ENCODE measurements at places on chromosomes 7 and 10. TPM values are rescaled to one million over a fixed set of nuclear protein-coding genes. Genes with fewer than 3 reads are reported as not detected.

GRCh38 chr7:143485094-143485493 lies 7.4 kb downstream of the TAS2R41 start:
- DNase-seq: no peak
- no peak overlapping the region for H3K27ac ChIP-seq
- no peaks in the 10 kb centered on the region for H3K36me3 ChIP-seq
- no peaks in the 10 kb centered on the region for H3K27me3 ChIP-seq
- no peaks in the 10 kb centered on the region for H3K4me1 ChIP-seq

DNA sequence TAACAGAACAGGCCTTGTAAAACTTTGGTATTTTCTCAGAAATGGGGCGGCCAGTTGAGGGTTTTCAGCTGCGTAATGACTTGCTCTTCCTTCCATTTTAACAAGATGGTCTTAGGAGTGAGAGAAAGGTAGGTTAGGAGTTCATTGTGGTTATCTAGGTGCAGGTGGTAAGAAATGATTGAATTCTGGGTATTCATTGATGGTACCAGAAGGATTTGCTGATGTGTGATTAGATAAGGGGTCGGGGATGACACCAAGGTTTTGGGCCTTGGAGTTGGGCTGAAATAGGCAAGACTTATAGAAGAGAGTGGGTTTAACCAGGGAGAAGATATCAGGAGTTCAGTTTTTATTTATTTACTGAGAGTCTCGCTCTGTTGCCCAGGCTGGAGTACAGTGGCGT lies 2.6 kb downstream of the MDH2 start:
- H3K36me3 ChIP-seq: peaks cover 30% of the 10 kb centered on the region
- peaks cover 18% of the 10 kb centered on the region for H3K4me1 ChIP-seq
- DNase-seq: no peak
- H3K4me3 ChIP-seq: peak overlapping the region; percentile 96

- DNase-seq: peak; percentile 51
- peaks cover 59% of the 10 kb centered on the region for H3K4me1 ChIP-seq
- H3K36me3 ChIP-seq: no peaks in the 10 kb centered on the region
- H3K27me3 ChIP-seq: no peaks in the 10 kb centered on the region
Measured at GRCh38 chr10:71773221-71773971, at the start of gene VSIR. Gene VSIR (minus strand): TSS chr10:71773520. CDS start chr10:71773439, 81 bp downstream.

- DNase-seq: no peak
- H3K36me3 ChIP-seq: no peaks in the 10 kb centered on the region
- H3K27ac ChIP-seq: no peak overlapping the region
- no peaks in the 10 kb centered on the region for H3K27me3 ChIP-seq
- H3K4me3 ChIP-seq: no peak overlapping the region
Measured at GRCh38 chr7:66871076-66871475, 49.9 kb upstream of the TMEM248 start.

DNA sequence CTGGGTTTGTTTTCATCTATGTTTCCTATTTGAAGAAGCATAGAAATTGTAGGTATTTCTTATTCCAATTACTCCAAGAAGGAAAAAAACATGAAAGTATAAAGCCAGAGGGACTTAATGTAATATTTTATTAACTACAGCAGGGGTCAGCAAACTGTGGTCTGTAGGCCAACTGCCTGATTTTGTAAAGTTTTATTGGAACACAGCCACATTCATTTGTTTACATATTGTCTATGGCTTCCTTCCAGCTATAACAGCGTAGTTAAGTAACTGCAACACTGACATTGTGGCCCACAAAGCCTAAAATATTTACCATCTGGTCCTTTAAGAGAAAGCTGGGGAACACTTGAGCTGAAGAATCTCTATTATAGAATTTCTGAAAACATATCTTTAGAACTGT lies 306.2 kb downstream of the BICC1 start:
- H3K27ac ChIP-seq: no peak overlapping the region
- H3K4me3 ChIP-seq: no peak overlapping the region
- no peaks in the 10 kb centered on the region for H3K27me3 ChIP-seq

DNA sequence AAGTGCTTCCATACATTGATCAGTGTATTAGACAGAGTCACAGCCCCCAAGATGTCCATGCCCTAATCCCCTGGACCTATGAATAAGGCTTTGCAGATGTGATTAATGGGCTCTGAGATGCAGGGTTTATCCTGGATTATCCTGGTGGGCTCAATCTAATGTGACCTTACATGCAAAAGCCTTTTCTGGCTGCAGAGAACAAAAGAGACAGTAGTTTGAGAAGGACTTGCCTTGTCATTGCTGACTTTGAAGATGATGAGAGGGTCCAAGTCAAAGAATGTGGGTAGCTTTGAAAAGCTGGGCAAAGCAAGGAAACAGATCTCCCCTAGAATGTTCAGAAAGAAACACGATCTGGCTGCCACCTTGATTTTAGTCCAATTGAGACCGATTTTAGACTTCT lies 238.7 kb downstream of the CCSER2 start:
- H3K36me3 ChIP-seq: no peaks in the 10 kb centered on the region
- H3K4me1 ChIP-seq: peaks cover 3% of the 10 kb centered on the region
- H3K4me3 ChIP-seq: no peak overlapping the region
- H3K27ac ChIP-seq: no peak overlapping the region
- no peak for DNase-seq

- no peak for DNase-seq
- H3K36me3 ChIP-seq: no peaks in the 10 kb centered on the region
- H3K4me1 ChIP-seq: no peaks in the 10 kb centered on the region
- peaks cover 2% of the 10 kb centered on the region for H3K27me3 ChIP-seq
- H3K4me3 ChIP-seq: no peak overlapping the region
Measured at GRCh38 chr10:14474656-14475055, 143.9 kb upstream of the FRMD4A start.

GRCh38 chr10:129896860-129897200 lies 67.2 kb downstream of the EBF3 start:
- no peak for DNase-seq
- H3K27me3 ChIP-seq: no peaks in the 10 kb centered on the region
- no peak overlapping the region for H3K4me3 ChIP-seq

GRCh38 chr10:103763374-103764202 lies 91.8 kb downstream of the SH3PXD2A start:
- H3K36me3 ChIP-seq: no peaks in the 10 kb centered on the region
- DNase-seq: no peak
- no peak overlapping the region for H3K27ac ChIP-seq
- no peaks in the 10 kb centered on the region for H3K27me3 ChIP-seq
- no peak overlapping the region for H3K4me3 ChIP-seq

- no peak overlapping the region for H3K4me3 ChIP-seq
- no peaks in the 10 kb centered on the region for H3K36me3 ChIP-seq
- H3K27me3 ChIP-seq: no peaks in the 10 kb centered on the region
- H3K4me1 ChIP-seq: peaks cover 35% of the 10 kb centered on the region
- DNase-seq: no peak
- no peak overlapping the region for H3K27ac ChIP-seq
Measured at GRCh38 chr10:124039483-124040013, 53.9 kb downstream of the CHST15 start.

DNA sequence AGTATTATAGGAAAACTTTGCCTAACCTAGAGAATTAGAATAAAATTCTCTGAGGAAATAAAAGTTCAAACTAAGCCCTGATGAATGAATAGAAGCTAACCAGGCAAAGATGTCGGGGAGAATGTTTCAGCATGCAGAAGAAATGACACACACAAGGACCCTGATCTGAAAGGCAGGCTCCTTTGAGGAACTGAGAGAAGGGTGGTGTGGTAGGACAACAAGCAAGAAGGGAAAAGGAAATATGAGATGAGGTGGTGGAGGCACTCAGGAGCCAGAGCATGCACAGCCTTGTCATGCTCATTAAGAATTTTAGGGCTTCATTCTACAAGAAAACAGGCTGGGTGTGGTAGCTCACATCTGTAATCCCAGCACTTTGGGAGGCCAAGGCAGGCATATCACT lies 90.6 kb downstream of the ARHGAP12 start:
- H3K27ac ChIP-seq: no peak overlapping the region
- H3K4me1 ChIP-seq: no peaks in the 10 kb centered on the region
- no peaks in the 10 kb centered on the region for H3K36me3 ChIP-seq
- no peak overlapping the region for H3K4me3 ChIP-seq
- no peaks in the 10 kb centered on the region for H3K27me3 ChIP-seq

- H3K27ac ChIP-seq: no peak within 1 kb of the TSS
- H3K27me3 ChIP-seq: no peaks in the 10 kb centered on the region
- H3K4me1 ChIP-seq: no peaks in the 10 kb centered on the region
- no peaks in the 10 kb centered on the region for H3K36me3 ChIP-seq
- no peak for DNase-seq
Measured at GRCh38 chr7:95324431-95324830, at the start of gene PON1. Gene PON1 (minus strand): TSS chr7:95324532. CDS start chr7:95324475, 57 bp downstream.

- no peak for DNase-seq
- H3K27ac ChIP-seq: no peak overlapping the region
- H3K36me3 ChIP-seq: no peaks in the 10 kb centered on the region
- no peaks in the 10 kb centered on the region for H3K4me1 ChIP-seq
- no peak overlapping the region for H3K4me3 ChIP-seq
Measured at GRCh38 chr7:131781-132482, 60.4 kb upstream of the FAM20C start.

DNA sequence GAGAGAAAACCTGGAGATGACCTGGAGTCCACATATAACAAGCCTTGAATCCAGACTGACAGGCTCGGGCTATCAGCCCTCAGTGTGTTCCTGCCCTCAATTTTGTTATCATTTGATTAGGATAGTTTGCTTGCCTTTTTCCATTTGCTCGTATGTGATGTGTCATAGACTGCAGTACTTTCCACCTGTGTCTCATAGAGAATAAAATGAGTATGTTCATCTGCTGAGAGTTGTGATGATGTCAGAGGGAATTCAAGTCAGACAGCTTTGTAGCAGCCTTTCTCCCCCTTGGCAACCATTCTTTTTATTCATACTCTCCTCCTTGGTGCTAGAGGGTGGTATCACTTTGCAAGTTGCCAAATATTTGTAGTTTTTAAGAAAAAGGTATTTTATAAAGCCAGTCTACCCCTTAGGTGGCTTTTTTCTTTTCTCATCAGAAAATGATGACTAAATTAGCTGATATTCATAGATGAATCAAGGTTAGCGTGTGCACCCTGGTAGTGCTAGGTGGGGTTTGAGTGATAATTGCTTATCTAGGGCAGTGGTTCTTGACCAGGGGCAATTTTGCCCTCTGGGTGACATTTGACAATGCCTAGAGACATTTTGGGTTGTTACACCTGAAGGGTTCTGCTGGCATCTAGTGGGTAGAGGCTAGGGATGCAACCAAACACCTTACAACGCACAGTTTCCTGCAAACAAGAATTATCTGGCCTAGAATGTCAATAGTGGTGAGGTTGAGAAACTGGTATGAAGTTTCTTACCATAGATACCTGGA lies 5.4 kb downstream of the SGPL1 start:
- no peaks in the 10 kb centered on the region for H3K4me1 ChIP-seq
- H3K4me3 ChIP-seq: no peak overlapping the region
- DNase-seq: no peak
- H3K27me3 ChIP-seq: no peaks in the 10 kb centered on the region

- no peaks in the 10 kb centered on the region for H3K36me3 ChIP-seq
- H3K27me3 ChIP-seq: no peaks in the 10 kb centered on the region
- DNase-seq: no peak
- peak overlapping the region; percentile 83 for H3K27ac ChIP-seq
- H3K4me3 ChIP-seq: peak overlapping the region; percentile 83
- H3K4me1 ChIP-seq: peaks cover 11% of the 10 kb centered on the region
Measured at GRCh38 chr7:30285536-30286284, 1.3 kb downstream of the ZNRF2 start.

GRCh38 chr10:50470798-50471582 lies 152.8 kb downstream of the SGMS1 start:
- H3K27ac ChIP-seq: peak overlapping the region; percentile 51
- peaks cover 45% of the 10 kb centered on the region for H3K4me1 ChIP-seq
- DNase-seq: no peak
- H3K27me3 ChIP-seq: no peaks in the 10 kb centered on the region

GRCh38 chr10:127576740-127577161 lies 27.6 kb downstream of the NPS start:
- no peak overlapping the region for H3K4me3 ChIP-seq
- no peaks in the 10 kb centered on the region for H3K36me3 ChIP-seq

- peak overlapping the region; percentile 80 for H3K27ac ChIP-seq
- peak overlapping the region; percentile 55 for H3K4me3 ChIP-seq
- no peaks in the 10 kb centered on the region for H3K27me3 ChIP-seq
- DNase-seq: peak; percentile 66
- H3K4me1 ChIP-seq: peaks cover 54% of the 10 kb centered on the region
- H3K36me3 ChIP-seq: no peaks in the 10 kb centered on the region
Measured at GRCh38 chr10:73956476-73957359, 41.2 kb upstream of the VCL start.

GRCh38 chr10:123016228-123016627 lies 7.4 kb downstream of the ACADSB start:
- no peak for DNase-seq
- no peak overlapping the region for H3K27ac ChIP-seq
- no peaks in the 10 kb centered on the region for H3K4me1 ChIP-seq
- no peak overlapping the region for H3K4me3 ChIP-seq
- no peaks in the 10 kb centered on the region for H3K27me3 ChIP-seq

DNA sequence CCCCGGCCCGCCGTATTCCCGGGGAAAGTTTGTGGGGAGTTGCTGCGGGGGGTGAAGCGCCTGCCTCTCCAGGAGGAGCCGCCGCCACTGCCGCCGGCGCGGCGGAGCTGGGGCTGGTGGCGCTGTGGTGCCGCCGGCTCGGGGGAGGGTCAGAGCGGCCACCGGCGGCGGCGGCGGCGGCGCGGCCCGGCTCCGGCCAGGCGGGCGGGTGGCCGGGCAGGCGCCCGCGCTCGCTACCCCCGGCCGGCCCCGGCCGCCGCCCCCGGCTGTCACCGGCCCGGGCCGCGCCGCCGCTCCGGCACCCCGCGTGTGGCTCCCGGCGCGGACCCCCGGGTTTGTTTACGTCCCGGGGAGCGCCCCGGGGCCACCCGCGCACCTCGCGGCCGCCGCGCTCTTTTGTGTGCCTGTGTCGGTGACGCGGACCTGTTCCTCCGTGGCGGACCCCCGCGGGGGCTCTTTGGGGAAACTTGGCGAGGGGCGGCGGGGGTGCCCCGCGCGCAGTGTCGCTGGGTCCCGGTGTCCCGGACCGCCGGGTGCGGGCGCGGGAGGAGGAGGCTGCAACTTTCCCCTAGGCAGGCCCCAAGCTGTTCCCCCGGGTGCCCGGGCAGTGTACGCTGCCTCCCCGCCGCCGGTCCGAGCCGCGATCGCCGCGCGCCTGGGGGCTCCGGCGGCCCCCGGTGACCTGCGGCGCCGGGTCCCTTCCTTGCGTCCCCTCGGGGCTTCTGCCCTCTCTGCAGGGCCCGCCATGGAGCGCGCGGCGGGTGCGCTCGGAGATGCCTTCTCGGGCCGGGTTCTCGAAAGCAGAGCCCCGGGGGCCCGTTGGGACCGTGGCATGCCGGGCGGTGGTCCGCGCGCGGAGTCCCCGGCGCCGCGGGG lies 593 bp upstream of the CUX1 start:
- no peak for DNase-seq
- H3K27ac ChIP-seq: peak overlapping the region; percentile 56

GRCh38 chr10:43946445-43946844 lies 297.8 kb upstream of the ZNF32 start:
- H3K27me3 ChIP-seq: no peaks in the 10 kb centered on the region
- DNase-seq: no peak
- no peak overlapping the region for H3K27ac ChIP-seq
- H3K4me1 ChIP-seq: peaks cover 3% of the 10 kb centered on the region
- H3K4me3 ChIP-seq: no peak overlapping the region

The DTX2 gene
- polyA plus RNA-seq: 18.4 TPM

The CFAP58 gene
- polyA plus RNA-seq: 0.24 TPM

The MACC1 gene
- 9.0 TPM for polyA plus RNA-seq

The SLC26A4 gene
- polyA plus RNA-seq: 0.11 TPM

The FAM13C gene
- polyA plus RNA-seq: 0.18 TPM

The FGFR2 gene
- polyA plus RNA-seq: not detected

The C10orf62 gene
- not detected for polyA plus RNA-seq

The PMPCB gene
- 103 TPM for polyA plus RNA-seq
